ENCODE measurements at places on chromosomes 4 and X.

DNA sequence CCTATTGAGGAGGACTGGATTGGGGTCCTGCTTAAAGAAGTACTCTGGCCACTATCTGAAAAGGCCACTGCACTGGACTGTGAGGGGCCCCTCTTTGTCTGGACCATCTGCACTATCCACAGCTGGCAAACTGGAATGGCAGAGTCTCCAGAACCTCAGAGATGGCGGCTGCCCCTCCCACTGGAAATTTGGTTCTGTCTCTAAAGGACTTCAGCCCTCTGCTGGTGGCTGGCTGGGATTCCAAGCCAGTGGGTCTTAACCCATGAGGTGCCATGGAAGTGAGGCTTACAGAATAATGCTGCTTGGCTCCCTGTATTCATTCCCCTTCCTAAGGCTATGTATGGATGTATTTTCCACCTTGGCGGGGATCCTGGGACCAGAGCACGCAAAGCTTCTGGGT lies 41.6 kb upstream of the CYLC1 start:
- DNase-seq, result no peak

DNA sequence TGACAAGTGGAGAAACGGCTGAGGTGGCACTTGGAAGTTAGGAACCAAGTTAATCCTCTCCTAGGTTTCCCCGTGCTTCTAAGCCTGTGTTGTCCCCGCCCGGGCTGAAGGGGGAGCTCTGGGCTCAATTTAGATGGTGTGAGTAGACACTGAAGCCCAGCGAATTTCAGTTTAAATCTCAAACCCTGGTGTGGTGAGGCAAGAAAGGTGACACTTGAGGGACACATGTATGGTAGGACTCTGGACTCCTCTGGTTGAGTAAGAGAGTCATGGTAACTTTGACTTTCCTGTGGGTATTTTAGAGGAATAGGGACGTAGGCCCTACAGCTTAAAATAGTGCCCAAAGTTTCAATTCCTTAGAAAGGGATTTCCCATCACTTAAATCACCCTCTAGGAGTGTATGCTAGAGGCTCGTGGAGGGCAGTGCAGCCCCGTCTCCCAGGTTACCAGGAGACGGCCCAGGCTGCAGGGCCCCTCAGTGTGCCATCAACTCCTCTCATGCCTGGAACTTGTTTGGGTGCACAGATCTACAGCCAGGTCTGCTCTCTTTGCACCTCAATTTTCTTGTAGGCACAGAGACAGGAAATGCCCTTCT lies 24.0 kb downstream of the HAND2 start:
- no peak for DNase-seq

GRCh38 chrX:110310896-110311295 lies 7.0 kb downstream of the AMMECR1 start:
- DNase-seq, result no peak

DNA sequence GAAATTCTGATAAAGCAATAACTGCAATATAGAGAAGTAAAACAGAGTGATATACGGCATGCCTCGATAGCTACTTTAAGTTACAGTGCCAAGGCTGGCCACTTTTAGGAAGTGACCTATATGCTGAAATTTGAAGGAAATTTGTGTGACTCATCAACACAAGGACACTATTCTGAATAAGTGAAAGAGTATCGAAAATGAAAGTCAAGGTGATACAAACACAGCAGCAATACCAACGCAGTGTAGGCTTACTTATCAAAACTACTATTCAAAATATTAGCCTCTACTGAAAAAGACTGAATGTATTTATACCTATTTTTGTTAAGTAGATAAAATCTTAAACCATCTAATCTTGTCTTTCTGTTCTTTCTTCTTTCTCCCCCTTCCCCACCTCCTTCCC lies 459.9 kb upstream of the GNPDA2 start:
- no peak for DNase-seq

GRCh38 chr4:20288047-20288650 lies 36.4 kb downstream of the SLIT2 start:
- no peak for DNase-seq

- DNase-seq, result no peak
Measured at GRCh38 chrX:71228063-71228642, 5.1 kb downstream of the GJB1 start.

DNA sequence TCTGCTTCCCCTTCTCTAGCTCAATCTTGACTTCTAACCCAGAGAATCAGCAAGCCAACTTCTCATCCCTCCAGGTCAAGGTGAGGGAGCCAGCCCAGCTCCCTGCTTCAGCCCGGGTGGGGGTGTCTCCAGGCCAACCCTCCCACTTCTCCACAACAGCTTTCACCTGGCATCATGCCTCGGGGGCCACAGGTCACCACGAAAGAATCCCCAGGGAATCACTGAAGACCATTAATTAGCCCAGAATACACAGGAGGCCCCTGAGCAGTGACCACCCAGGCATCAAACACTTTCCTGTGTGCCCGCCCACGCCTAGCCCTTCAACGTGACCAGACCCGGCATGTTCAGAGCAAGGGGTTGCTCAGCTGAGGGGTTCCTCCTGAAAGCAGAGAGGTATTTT lies 646.7 kb downstream of the BCOR start:
- no peak for DNase-seq

DNA sequence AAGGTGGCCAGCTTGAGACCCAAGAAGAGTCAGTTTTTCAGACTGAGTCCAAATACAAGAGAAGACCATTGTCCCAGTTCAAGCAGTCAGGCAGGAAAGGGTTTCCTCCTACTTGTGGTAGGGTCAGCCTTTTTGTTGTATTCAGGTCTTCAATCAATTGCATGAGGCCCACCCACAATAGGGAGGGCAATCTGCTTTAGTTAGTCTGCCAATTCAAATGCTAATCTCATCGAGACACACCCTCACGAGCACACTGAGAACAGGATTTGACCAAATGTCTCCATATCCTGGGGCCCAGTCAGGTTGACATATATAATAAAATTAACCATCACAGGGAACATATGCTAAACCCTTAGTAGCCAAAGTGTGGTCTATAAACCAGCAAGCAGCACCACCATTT lies 75.3 kb upstream of the FRMPD3 start:
- DNase-seq, result no peak

Data from DMS 273 treated with DMSO at 0.1 percent for 48 hours (cell line).